ENCODE measurements at places on chromosomes 2 and 18.

GRCh38 chr18:46630160-46630559 is 26.9 kb downstream of the LOXHD1 start:
- DNase-seq, result peak; percentile 16
- peaks cover 10% of the 10 kb centered on the region for H3K4me1 ChIP-seq
- peaks cover 6% of the 10 kb centered on the region for H3K27me3 ChIP-seq

GRCh38 chr2:121649149-121649595 is at the start of gene CLASP1:
TSS of gene CLASP1 (minus strand) at chr2:121649462. CDS start at chr2:121605895, 43,567 bp downstream.
- peaks cover 26% of the 10 kb centered on the region for H3K4me1 ChIP-seq
- H3K27me3 ChIP-seq, result no peaks in the 10 kb centered on the region
- peak within 1 kb of the TSS; percentile 89 for H3K4me3 ChIP-seq

- H3K27ac ChIP-seq, result no peak overlapping the region
- H3K4me1 ChIP-seq, result no peaks in the 10 kb centered on the region
- DNase-seq, result no peak
- no peaks in the 10 kb centered on the region for H3K27me3 ChIP-seq
These were observed 295.4 kb downstream of the ZEB2 start for GRCh38 chr2:144224472-144224871.

DNA sequence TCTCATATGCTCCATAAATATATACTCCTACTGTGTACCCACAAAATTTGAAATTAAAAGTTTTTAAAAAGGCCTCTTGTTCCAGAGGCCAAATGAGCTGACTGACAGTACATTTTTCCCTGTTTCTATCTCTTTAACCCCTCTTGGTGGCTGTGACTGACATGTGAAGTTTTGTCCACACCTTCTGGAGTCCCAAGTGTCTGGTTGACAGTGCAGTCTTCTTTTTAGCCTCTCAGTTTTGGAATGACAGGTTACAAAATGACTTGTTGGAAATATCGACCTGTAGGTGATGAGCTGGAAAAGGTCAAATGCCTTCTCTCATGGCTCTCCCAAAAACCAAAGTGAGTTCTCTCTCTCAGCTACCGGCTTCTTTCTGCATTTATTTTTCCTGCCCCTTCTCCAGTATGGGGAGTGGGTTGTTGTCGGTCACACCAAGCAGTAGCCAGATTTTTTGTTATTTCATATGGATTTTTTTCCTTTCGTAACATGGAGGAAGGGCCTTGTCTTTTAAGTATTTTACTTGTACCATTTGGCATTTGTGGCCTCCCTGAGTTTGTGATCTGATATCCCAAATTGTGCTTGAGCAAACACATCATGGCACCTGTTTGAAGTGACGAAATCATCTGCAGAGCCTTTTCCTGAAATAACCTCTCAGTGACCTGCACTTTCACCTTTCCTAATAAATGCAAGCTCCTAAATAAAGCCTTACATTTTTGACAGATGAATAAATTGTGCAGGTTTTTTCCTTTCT is 143.9 kb downstream of the ESCO1 start:
- no peaks in the 10 kb centered on the region for H3K27me3 ChIP-seq
- peaks cover 15% of the 10 kb centered on the region for H3K4me1 ChIP-seq
- peaks cover 22% of the 10 kb centered on the region for H3K36me3 ChIP-seq
- H3K27ac ChIP-seq, result no peak overlapping the region
- DNase-seq, result no peak
- H3K4me3 ChIP-seq, result no peak overlapping the region

DNA sequence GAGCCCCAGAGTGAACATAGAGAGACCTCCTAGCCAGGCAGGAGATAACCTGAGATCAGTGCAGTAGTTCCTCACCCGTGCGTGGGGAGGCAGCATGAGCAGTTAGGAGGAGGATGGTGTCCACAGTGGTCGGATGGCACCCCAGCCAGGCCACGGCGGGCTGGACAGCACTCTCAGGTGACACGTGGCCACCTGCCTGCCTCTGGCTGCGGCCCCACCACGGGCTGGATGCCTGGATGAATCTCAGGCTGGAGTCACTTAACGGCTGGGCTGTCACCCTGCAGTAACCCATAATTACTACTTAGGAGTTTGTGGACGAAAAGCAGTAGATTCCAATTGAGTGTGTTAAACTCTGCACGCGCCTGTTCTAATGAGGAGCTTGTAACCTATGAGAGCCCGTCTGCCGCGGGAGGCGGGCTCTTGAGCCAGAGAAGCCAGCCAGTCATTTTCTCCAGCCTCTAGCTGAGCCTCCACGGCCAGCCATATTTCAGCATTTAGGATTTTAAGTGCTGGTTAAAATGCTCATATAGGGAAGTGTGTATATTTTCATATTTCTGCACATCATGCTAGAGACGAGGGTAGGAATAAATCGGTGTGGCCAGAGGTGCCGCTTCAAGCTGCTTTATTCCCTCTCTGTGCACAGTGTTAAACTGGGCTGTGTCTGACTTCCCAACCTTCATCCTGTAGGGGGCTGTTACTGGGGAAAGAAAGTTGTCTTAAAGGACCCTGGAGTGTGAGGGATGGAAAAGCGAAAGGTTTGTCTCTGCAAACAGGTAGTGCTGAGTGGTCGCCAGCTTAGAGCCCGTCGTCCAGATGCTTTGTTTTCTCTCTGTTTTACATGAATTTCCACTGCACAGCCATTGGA is 144.0 kb downstream of the GLI2 start:
- no peaks in the 10 kb centered on the region for H3K36me3 ChIP-seq
- H3K27me3 ChIP-seq, result peaks cover 21% of the 10 kb centered on the region
- H3K4me3 ChIP-seq, result no peak overlapping the region
- no peaks in the 10 kb centered on the region for H3K4me1 ChIP-seq
- no peak overlapping the region for H3K27ac ChIP-seq

- H3K4me3 ChIP-seq, result peak within 1 kb of the TSS; percentile 92
- H3K27ac ChIP-seq, result no peak within 1 kb of the TSS
- DNase-seq, result peak; percentile 57
These were observed at the start of gene SH3RF3 for GRCh38 chr2:109128616-109129355. TSS of gene SH3RF3 (plus strand) at chr2:109129205.

Measured in MCF 10A (cell line).